Ovary (tissue), 10 donors: ENCODE measurements at places on chromosomes 1 and 21. TPM values are rescaled to one million over a fixed set of nuclear protein-coding genes. Genes with fewer than 3 reads are reported as not detected.

DNA sequence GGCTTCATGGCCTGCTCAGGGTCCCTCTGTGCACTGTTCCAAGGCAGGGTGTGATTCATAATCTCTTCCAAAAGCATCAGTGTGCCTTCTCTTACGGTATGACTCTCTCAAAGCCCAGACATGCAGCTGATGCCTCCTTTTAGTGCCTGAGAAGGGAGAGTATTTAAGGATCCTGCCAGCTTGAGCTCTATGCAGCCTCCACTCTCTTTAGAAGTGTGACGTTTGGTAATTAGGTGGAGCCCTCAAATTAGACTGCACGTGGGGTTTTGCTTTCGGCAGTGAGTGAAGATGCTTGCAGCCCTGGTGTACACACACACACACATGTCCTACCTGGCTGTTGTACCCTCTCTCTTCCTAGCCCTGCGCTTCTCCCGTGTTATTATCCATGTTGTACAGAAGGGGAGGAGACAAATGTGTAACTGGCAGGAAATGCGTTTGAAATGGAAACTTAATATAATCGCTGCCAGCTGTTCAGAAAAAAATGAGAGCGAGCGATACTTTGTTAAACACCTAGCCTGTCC, 2.6 kb upstream of the C1orf174 start:
- no peak for DNase-seq

ERICH3 gene
- 1.1 TPM for total RNA-seq

DNA sequence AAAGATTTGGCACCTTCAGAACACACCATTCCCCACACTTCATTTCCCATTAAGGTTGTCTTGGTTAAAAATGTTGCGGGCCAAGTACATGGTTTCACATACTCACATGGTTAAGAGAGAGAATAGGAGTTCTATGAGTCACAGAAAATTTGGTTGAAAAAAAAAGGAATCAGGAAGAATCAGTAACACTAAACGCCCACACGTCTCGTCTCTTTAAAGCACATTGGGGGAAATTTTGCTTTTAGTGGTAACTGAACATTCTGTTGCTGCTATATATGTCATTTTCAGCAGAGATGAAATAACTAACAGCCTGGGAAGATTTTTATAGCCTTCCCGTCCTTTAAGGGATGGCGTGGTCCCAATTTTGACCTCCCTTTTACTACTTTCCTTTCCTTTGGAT, 132.9 kb upstream of the ERG start:
- no peak for DNase-seq

DNA sequence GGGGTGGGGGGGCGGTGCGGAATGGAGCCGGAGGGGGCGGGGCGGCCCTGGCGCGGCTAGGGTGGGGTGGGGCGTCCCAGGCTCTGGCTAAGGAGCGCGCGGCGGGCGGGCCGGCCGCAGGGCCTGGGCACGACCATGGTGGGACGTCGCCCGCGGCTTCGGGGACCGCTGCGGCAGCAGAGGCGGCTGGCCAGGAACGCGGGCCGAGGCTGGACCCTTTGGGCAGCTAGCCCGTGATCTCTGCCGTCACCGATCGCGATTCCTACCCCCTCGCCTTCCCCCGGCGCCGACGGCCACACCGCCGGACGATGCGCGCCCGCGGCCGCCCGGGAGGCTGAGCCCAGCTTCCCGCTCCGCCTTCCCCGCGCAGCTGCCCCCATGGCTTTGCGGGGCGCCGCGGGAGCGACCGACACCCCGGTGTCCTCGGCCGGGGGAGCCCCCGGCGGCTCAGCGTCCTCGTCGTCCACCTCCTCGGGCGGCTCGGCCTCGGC, at the start of gene MAP3K21:
TSS of gene MAP3K21 (plus strand) at position 74 of the 491 bp plus-strand sequence. CDS start at position 379, 305 bp downstream.
- DNase-seq, result peak; percentile 44

- DNase-seq, result no peak
Observed at GRCh38 chr1:165137551-165138316, 218.8 kb downstream of the LMX1A start.

GRCh38 chr1:24351918-24352627, 32.9 kb downstream of the GRHL3 start:
- DNase-seq, result no peak

NUDT4B gene
- total RNA-seq, result 2.0 TPM

DNA sequence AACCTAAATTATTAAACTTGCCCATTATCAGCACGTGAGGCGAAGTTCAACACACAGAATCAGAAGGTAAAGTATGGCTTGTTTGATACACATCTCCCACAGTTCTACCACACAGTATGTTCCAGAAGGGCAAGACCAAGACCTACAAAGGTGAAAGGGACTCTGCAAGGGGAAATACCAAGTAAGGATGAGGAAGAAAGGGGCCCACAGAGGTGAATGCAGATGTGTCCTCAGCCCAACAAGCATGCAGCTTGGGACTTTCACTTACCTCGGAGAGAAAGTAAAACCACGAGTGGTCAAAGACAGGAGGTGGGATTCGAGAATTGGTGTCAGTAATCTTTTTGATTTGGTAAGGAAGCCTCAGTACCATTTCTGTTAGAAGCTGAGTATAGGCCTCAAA, 85.8 kb downstream of the UBR4 start:
- DNase-seq, result no peak

OR2T29 gene
- not detected for total RNA-seq

UTS2 gene
- total RNA-seq, result not detected

GRCh38 chr1:155104605-155105534, 22.8 kb upstream of the EFNA1 start:
- DNase-seq, result no peak

DNA sequence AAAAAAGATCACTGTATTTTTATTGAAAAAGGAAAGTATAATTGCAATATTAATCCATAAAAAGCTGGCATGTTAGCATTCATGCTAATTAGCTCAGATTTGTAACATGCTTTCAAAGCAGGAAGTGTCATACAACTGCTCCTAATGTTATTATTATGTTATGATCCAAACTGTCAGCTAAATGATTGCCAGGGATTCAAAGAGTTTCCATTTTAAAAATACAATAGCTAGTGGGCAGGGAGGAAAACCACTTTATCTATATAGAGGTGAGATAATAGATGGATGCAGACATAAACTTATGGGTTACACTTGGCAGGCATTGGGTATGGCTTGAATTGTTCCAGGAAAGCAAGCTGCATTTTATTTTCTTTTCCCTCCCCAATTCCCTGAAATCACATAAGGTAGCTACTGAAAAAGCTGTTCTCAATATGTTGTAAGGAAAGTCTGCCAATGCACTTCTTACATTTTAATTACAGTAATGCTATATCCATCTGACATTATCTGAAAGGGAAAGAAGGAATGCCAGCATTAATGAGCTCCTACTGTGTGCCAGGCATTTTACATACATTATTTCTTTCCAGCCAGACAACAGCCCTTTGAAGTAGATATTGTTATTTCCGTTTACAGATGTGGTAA, 9.8 kb upstream of the MYSM1 start:
- no peak for DNase-seq

GRCh38 chr1:203326830-203327683, 21.7 kb downstream of the BTG2 start:
- DNase-seq, result peak; percentile 95

GRCh38 chr1:37502104-37502503, 12.5 kb downstream of the MEAF6 start:
- DNase-seq, result no peak

GRCh38 chr1:183093786-183094298, 70.6 kb downstream of the LAMC1 start:
- DNase-seq, result no peak

DNA sequence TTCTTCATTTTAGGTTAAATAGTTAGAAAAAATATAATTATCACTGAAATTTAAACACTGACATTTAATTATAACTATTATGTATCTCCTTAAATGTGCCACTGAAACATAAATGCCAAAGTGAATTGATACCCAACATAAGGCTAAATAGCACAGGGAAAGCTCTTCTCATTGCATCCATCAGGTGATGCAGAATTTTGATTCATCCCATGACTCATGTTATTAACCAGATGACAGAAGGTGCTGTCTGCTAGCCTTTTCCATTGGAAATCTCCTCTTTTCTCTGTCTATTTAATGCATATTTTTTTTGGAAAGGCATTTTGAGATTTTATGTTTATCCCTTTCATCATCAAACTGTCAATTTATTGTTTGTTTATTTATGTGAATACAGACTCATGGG, 136.8 kb downstream of the KCNK2 start:
- DNase-seq, result no peak

GRCh38 chr1:5780324-5780716, 211.9 kb downstream of the NPHP4 start:
- DNase-seq, result no peak

GRCh38 chr1:169217636-169218035, 111.1 kb downstream of the ATP1B1 start:
- no peak for DNase-seq

IGSF3 gene
- total RNA-seq, result 1.0 TPM

DNA sequence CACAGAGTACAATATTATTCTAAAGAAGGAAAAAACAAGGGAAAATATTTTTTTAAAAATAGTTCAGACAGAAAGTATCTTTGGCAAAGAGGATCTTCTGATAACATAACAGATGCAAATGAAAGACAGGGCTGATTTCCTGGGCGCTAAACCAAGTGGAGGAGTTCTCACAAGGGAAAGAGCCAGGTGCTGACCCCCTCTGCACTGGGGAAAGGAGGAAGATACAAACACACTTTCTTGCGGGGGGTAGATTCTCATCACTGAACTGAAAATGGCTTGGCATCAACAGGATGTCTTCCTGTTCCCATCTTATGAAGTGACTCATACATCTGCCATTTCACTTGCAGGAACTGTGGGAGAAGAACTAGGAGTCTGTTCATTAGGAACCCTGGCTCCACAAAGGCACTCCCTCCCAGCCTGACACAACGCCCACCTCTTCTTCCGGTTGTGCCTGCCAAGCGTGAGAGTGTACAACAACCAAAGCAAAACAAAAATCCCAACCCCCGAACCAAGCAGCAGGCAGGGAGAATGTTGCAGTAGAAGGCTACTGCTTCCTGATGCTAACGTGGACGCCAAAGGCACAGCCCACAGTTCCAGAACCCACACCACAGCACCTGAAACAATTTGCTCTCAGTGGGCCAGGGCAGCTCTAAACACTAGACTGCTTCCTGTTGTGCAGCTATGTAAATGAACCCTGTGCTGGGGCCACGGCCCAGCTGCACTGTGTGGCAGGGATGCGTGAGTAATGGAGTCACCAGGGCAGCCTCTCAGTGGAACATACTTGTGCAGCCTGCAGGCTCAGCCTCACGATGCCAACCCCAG, 51.0 kb downstream of the GADD45A start:
- peak; percentile 84 for DNase-seq
